ENCODE measurements at places on chromosomes 5 and 9.

DNA sequence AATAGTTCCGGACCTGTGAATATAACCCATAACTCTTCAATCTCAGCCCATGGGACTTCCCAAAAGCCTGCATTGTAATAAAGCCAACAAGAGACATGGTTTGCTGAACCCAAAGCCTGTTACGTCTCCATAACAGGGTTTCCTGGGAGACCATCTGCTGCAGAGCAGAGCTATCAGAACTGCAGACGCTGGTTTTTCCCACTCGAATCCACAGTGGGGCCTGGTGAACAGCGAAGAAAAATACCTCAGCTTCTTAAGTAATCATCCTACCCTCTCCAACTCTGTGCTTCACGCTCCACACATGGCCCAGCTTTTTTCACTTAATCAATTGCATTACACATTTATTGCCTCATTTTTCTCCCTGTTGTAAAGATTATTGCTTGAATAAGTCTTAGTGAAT lies 409.5 kb upstream of the GRIA1 start:
- no peak for DNase-seq

GRCh38 chr5:156420665-156421064 lies 93.7 kb downstream of the SGCD start:
- no peak for DNase-seq

DNA sequence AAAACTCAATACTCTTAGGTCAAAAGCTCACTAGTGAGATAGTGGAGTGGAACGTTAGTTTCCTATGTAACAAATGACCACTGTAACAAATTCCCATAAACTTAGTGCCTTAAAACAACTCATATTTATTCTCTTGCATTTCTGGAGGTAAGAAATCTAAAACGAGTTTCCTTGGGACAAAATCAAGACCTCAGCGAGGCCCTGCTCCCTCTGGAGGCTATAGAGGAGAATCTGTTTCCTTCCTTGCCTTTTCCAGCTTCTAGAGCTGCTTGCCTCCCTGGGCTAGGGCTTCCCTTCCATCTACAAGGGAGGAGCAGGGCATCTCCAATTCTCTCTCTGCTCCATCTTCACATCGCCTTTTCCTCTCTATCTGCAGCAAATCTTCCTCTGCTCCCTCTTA lies 32.0 kb downstream of the SEMA5A start:
- peak; percentile 58 for DNase-seq

DNA sequence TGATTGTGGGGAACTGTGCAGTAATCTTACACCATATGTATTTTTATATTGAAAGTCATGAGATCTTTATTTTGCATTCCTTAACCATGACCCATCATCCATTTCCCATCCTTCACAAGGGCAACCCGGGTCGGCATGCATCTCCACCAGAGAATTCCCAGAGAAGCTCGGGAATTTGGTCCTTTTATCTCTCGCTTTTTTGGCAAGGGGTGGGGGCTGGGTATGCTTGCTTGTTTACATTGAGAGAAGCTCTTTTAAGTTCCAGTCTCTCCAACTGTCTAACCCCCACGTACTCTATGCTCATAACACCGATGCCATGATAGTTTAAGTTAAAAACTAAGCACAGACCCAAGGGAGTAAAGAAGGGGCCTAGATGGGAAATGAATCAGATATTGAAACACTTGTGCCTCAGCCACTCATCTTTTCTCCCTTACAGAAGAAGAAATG lies 109.9 kb upstream of the NFIB start:
- DNase-seq: peak; percentile 75

GRCh38 chr5:161549106-161549505 lies 2.6 kb upstream of the GABRB2 start:
- DNase-seq: no peak

- no peak for DNase-seq
These were observed 55.3 kb downstream of the SEMA5A start for GRCh38 chr5:9490494-9491097.

- no peak for DNase-seq
These were observed 61.7 kb upstream of the SUB1 start for GRCh38 chr5:32523625-32524024.

DNA sequence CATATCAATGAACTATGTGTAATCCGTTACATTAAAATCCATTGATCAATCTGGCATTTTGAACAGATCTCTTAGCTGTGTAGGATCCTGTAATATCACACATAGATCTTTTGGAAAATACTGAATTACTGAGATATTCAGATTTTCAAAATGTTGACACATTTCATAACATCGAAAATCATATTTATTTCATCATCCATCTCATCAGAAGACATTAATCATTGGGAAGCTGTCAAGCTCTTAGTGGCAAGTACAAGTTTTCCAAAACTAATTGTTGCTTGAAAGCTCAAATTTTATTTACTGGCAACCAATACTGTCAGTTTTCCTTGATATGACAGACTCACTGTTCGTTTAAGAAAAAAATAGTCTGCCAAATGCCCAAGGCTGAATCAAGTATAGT lies 8.5 kb downstream of the NR6A1 start:
- DNase-seq: no peak

DNA sequence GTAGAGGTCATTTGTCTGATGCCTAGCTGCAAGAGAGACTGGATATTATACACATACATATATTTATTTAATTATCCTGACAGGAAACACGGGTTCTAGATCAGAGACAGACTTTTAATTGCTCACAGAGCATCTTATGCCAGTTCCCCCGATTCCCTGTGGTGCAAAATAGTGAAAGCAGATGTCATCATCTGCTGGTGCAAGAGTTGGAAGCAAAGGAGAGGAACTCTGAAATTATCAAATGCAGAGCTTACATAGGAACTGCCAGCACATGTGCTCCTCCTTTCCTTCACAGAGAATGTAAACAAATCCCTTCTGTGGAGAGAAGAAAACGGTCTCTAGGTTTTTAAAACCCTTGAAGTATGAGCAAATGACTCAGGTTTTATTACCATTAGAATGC lies 69.3 kb downstream of the DTWD2 start:
- peak; percentile 16 for DNase-seq

- peak; percentile 19 for DNase-seq
These were observed 121.0 kb upstream of the RGS7BP start for GRCh38 chr5:64384765-64385164.

GRCh38 chr5:76836585-76836984 lies 13.2 kb upstream of the S100Z start:
- no peak for DNase-seq

DNA sequence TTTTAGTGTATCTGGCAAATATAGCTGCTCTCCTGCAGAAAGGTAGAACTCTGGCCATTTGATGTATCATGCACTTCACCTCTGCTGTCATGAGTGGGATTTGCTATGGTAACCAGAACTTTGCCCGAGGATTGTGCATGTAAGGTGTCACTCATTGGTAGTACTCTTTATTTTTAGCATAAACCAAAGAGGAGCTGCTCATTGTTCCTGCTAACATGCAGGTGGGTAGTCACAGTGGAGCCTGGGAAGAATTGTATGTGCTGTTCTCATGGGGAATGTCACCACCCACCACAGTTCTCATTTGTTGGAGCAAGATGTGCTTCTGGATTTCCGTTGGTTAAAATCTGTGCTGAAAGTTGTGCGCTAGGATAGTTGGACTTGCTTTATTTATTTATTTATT lies 12.3 kb downstream of the PDZD2 start:
- DNase-seq: no peak

DNA sequence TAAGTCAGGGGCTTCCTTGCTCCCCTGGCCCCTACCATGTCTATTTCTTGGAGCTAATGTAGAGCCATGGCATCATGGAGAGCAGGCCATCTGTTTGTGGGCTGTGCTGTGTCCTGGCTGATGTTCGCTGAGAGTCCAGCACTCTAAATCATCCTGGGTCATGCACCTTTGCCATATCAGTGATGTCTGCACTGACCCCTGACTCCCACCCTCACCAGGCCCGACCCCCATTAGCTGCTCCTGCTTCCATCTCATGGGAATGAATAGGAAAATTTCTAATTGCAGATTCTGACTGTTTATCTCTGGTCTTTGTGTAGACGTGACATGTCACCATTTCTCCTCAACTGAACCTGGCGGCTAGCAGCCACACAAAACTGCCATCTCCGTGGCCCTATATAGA lies 236.9 kb downstream of the NSG2 start:
- no peak for DNase-seq

GRCh38 chr5:124700333-124700732 lies 46.1 kb downstream of the ZNF608 start:
- no peak for DNase-seq

DNA sequence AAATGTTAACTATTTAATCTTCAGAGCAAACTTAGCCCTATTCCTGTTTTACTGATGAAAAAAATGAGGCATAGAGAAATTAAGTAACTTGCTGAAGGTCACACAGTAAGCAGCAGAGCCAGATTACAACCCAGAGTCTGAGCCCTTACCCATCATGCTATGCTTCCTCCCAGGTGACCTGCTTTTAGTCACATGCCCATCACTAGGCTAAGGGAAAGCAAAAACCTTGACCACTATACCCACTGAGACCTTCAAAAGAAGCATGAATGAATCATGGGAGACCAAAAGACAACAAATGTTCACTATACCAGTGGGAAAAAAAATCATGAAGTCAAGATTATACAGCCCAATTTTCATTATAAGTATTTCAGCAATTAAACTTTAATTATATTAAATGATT lies 5.3 kb upstream of the HAUS6 start:
- DNase-seq: no peak

DNA sequence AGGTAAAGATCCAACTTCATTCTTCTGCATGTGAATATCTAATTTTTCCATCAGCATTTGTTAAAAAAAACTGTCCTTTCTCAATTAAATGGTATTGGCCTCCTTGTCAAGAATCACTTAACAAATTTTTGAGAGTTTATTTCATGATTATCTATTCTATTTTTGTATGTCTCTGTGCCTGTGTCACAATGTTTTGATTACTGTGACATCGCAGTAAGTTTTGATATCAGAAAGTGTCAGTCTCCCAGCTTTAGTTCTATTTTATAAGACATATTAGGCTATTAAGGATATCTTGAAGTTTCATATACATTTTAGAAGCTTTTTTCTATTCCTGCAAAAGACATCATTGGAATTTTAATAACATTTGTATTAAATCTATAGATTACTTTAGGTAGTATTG lies 33.6 kb downstream of the GABRA6 start:
- DNase-seq: no peak

DNA sequence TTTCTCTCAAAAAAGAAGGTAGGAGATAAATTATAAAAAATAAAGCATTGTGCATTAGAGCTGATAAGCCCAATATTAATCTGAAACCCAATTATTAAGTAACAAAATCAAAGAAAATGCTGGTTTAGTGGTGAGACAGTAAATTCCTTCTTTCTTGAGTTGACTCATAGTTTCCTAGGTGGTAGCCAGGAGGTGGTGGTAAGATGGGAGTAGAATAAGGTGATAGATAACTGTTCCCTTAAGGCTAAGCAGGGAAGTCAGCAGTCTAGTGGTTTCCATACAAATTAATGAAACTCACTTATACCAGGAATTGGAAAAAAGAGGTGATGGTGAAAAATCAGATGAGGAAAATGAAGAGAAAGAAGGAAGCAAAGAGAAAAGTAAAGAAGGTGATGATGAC lies 23.2 kb downstream of the LYSMD3 start:
- DNase-seq: no peak

DNA sequence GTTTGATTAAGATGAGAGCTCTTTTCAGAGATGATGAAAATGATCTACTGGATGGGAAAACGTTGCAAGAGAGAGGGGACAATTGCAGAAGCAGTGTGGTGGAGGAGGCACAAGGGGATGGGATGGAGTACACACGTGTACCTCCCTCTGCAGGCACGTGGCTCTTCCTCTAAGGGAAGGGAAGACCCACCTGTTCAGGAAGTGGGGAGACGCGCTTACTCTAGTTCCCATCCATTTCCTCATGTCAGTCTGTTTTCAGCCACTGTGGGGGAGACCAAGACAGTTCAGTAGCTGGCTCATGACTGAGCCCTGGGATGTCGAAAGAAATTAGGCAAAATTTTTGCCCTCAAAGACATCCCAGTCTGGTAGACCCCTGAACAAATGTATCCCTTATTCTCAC lies 619.2 kb upstream of the CLINT1 start:
- no peak for DNase-seq

- no peak for DNase-seq
These were observed 97.0 kb upstream of the NR4A3 start for GRCh38 chr9:99724640-99725039.

- no peak for DNase-seq
These were observed 311.4 kb upstream of the MSX2 start for GRCh38 chr5:174412941-174413340.

- no peak for DNase-seq
These were observed 7.0 kb downstream of the PDLIM7 start for GRCh38 chr5:177490311-177490991.

DNA sequence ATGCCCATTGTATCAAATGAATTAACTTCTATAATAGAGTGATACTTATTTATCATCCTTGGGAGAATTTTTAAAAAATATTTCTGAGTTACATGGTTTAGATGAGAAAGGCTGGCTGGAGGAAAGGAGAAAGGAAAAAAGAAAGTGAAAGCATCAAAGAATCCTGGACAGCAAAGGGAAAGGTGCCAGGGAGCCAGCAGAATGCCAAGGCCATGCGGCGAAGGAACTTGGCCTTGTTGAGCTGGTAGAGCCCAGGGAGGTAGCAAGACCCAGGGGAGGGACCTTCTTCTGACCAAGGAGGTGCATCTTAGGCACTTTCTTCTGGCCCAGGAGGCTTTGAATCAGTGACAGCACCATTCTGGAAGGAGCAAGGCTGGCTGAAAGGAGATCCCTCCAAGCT lies 240.5 kb downstream of the ENC1 start:
- DNase-seq: no peak

- DNase-seq: no peak
These were observed 45.2 kb downstream of the TLE4 start for GRCh38 chr9:79616971-79617370.

- peak; percentile 66 for DNase-seq
These were observed 351.9 kb downstream of the ENC1 start for GRCh38 chr5:74288448-74289108.

DNA sequence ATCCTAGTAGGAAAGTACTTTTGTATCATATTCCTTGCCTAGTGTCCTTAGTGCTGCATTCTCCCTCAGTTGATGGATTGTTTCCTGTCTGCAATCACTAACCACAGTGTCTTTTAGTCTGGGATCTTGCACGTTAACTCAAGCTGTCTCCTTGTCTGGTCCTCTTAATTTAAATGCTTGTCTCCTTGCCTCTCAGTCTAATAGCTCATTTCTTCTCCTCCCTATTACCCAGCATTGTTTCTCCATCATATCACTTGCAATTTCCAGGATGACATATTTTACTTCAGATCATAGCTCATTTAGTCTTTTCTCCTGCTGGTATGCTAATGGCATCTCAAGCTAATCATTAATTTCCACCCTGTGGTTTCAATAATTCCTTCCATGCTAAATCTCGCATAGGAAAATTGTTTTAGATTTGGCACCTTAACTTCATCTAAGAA lies 2052.0 kb upstream of the C9orf72 start:
- no peak for DNase-seq

Data from adipocyte (in vitro differentiated cells).